NCI-H446 treated with DMSO at 0.1 percent for 48 hours (cell line): ENCODE measurements at places on chromosomes 5 and 9.

DNA sequence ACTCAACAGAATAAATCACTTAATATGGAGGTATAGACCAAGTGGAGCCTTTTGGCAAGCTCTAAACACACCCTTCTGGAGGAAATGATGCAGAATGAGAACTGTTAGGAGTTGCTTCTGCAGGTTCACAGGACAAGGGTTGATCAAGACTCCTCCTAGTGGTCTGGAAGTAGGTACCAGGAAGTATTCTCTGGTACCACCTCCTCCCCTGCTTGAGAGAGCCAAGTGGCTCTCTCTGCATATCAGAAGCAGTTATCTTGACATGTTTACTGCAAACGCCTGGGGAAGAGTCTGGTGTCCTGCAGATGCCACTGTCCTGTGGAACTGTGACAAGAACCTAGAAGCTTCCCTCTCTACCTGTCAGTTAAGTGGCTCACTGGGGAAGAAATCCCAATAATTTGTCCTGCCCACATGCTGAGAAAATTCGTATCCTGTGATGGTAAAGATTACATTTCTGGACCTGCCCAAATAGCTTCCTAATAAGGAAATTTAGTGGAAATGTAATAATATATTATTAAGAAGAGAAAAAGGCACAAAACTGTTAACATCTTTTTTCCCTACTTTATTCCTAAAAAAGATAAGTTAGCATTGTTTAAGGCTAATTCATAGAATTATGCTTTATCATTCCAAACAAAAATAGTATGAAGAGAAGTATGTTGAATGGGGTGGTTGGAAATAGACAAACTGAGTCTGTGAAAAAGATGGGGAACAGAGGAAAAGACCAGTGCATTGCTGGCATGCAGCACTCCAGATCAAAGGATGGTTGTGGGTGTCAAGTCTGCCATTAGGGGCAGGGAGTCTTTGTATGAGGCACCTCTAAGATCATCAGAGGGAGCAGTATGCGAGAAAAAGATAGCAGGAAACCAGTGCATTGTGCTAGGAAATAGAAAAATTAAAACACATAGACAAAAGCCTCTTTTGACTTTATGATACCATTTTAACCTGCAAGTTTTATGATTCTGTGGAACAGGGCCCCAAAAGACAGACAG is 118.8 kb downstream of the CDC42SE2 start:
- DNase-seq, result peak; percentile 51

- DNase-seq, result no peak
Measured at GRCh38 chr5:5183189-5183699, 43.1 kb downstream of the ADAMTS16 start.

DNA sequence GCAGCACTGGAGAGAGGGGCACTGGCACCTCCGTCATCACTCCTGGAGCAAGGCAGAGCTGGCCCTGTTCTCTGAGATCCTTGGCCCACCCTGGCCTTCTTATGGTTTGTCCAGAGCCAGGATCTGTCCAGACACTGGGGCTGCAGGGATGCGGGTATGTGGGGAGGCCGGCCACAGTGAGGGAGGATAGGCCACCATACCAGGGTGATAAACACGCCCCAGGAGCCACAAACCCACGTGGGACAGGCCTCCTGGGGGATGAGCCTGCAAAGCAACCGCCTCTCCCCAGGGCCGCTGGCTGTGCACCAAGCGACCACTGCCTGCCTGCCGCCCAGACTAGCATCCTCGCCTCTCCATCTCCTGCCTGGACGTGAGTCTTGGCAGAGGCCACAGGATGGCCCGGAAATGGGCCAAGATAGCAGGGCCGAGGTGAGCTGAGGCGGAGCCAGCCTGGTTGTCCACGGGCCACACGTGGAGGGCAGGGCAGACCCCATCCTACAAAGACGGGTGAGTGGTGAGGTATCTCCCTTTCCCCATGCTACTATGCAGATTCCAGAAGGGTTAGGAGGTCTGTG is 4.5 kb downstream of the OBP2A start:
- DNase-seq, result no peak

GRCh38 chr9:32404856-32405255 is 20.4 kb downstream of the ACO1 start:
- DNase-seq, result no peak

GRCh38 chr9:103183701-103184171 is 188.6 kb downstream of the CYLC2 start:
- no peak for DNase-seq

GRCh38 chr5:135327429-135328127 is 71.5 kb downstream of the MACROH2A1 start:
- DNase-seq, result no peak

- DNase-seq, result no peak
Measured at GRCh38 chr5:123549256-123549904, 37.4 kb downstream of the CSNK1G3 start.

GRCh38 chr9:127225801-127226625 is 38.6 kb upstream of the GARNL3 start:
- DNase-seq, result no peak

- no peak for DNase-seq
Measured at GRCh38 chr5:178381206-178381605, 148.6 kb upstream of the PHYKPL start.

DNA sequence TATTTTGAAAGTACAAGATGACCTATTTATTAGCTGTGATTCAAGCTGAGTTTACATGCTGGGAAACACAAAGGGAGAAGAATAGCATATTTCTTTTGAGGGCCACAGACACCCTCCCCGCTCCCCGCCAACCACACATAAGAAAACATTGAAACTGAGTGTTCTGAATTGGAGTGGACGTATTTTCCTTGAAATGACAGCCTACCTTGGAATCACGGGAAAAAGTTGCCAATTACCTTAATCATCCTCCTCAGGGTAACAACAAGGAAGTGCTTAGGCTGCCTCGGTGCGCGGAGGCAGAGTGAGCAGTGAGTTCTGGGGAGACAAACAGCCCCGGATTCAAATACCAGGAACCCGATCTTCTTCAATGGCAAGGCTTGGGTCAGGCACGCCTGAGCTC is 31.4 kb downstream of the CFAP77 start:
- DNase-seq, result no peak

GRCh38 chr5:91712718-91713117 is 329.6 kb upstream of the ARRDC3 start:
- DNase-seq, result no peak

DNA sequence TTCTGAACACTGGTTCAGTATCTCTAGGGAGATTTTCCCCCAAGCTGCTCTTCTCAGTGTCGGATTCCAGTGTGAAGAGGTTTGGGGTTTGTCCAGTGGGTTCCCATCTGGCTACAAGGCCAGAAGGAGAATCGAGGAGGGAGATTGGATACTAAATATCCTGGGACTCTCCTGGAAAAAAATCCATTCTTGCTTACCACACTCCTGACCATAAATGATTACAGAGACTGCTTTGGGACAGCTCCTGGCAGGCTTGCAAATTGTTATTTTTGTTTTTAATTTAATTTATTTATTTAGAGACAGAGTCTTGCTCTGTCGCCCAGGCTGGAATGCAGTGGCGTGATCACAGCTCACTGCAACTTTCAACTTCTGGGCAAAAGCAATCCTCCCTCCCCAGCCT is 4.7 kb upstream of the SUSD1 start:
- DNase-seq, result no peak

DNA sequence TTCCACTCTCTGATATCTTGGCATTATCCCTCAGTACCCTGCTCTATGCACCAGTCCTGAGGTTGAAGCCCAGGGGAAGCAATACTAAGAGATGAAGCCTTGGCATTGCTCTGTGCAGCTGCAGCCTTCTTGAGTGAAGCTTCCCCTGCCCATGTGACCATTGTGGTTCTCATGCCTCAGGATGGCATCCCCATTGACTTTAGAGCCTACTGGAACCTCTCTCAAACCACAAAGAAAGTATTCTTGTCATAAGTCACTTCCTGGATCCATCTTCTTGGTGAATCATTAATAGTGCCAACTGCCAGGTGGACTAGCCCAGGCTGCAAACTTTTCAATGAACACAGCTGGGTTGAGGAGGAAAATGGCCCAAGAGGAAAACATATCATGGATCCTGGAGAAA is 283.9 kb upstream of the RFX3 start:
- no peak for DNase-seq

GRCh38 chr9:2208991-2209390 is 193.8 kb downstream of the SMARCA2 start:
- no peak for DNase-seq

DNA sequence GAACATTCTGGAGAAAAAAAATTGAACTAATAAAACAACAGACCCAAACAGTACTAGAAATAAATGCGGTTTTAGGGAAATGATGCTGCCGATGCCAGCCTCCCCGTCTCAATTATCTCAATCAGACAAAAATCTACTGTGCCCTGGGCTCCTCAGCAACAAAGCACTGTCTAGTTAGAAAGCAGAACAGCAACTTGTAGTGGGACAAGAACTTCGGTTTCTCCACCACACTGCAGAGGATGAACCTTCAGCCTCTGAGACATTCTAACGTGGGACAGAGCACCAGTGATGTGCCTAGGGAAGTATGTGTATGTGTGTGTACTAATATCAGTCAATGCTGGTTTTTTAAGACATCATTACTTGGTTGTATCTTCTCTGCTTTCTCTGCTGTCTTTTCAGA is 11.1 kb upstream of the CAST start:
- DNase-seq, result no peak

DNA sequence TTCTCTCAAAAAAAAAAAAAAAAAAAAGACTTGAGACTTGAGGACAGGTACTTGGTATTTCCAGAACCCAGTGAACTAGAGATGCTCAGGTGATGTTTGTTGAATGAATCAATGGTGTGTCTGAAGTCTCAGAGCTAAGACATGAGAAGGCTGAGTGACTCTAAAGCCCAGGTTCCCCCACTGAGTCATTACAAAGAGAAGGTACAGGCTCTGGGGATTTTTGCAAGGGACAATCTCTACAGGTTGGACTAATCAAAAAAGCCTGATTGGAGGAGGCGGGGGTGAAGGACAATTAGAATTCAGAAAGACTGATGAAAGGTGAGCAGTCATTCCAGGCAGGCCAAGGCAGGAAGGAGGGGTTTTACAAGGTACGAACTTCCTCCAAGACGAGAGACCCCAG is 8.2 kb upstream of the FABP6 start:
- no peak for DNase-seq

DNA sequence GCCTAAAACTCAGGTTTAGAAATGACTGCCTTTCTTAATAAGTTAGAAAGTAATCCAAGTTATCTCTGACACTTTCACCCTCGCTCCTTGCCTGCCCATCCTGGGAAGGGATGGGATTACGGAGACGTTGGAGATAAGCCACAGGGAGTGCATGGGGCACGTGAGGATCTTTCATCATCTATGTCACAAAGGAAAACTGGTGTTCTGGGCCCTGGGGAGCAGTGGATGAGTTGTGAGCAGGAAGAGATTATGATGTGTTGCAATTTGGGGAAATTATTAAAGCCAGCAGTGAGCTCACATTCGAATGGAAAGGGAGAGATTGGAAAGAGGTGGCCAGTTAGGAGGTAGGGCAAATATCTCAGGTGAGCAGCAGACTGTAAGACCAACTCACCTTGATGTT is 12.8 kb downstream of the AFAP1L1 start:
- no peak for DNase-seq

- no peak for DNase-seq
Measured at GRCh38 chr9:128891321-128892220, 9.6 kb downstream of the LRRC8A start.

- peak; percentile 55 for DNase-seq
Measured at GRCh38 chr9:22813529-22813928, 366.9 kb downstream of the DMRTA1 start.

DNA sequence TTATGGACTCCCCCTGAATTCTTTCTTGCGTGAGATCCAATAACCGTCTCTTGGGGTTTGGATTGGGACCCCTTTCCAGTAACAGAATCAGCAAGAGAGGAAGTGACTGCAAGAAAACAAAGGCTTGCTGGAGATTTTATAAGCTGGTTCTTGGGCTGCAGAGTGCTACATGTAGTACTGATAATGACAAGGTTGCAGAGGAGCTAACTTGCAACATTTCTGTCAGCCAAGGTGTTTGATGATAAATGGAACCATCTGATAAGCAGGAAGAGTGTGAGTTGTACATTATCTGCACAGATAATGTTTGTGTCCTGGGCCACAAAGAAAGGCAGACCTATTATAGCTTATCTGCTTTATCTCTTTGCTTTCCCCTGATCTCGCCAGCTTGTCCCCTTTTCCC is 37.1 kb downstream of the DNAJB5 start:
- DNase-seq, result no peak

DNA sequence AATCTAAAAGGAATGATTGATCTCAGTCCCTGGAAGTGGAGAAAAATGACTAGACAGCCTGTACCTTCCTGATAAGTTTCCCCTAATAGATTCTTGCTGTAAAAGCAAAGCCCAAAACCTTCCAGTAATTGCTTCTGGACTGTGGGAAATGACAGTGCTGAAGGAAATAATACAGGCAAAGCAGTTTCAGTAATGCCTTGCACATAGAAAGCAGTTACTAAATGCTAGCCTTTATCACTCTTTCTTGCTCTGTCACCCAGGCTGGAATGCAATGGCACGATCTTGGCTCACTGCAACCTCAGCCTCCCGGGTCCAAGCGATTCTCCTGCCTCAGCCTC is 50.3 kb downstream of the MAP1B start:
- DNase-seq, result no peak

DNA sequence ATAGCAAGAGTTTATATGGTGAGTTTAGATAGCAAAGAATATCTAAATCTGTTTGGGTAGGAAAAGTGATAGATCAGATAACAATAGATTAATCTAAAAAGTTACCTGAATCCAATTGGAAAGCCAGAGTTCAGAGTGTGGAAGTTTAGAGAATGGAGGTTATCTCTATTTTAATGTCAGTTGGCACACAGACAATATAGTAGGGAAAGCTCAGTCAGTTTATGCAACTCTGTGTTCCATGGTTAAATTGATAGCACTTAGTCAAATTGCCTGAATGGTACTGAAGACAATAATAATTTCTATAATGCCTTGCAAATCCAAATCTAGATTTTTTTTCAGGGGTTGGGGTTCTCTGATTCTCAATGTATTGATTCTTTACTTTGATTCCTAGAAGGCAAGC is 77.0 kb downstream of the ARHGEF28 start:
- no peak for DNase-seq

GRCh38 chr5:10994091-10994986 is 233.3 kb upstream of the DAP start:
- no peak for DNase-seq

DNA sequence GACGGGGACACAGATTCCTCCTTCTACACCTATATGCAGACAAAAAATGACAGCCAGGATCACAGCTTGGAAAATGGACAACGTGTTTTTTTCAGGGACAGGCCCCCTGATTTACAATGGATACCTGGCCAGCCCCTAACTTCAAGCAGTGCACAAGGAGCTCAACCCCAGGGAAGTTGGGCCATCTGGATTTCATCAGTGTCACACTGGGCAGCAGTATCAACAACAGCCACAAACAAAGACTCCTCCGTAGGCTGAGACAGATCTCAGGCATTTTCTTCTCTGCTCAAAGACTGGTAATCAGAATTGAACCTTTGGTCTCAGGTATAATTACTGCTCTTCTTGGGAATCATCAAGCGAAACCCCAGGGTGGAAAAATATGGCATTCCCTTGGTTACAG is 374.0 kb downstream of the ZNF608 start:
- DNase-seq, result no peak

- no peak for DNase-seq
Measured at GRCh38 chr5:565782-566440, 41.7 kb upstream of the SLC9A3 start.

- DNase-seq, result no peak
Measured at GRCh38 chr5:61048534-61048933, 103.5 kb downstream of the NDUFAF2 start.

GRCh38 chr9:118091226-118091625 is 387.0 kb downstream of the TLR4 start:
- DNase-seq, result no peak
